Stimulated activated CD4-positive, alpha-beta T cell treated with anti-CD3 and anti-CD28 coated beads, TNF-alpha, amount 100 ng/mL, for 24 hours (primary cell): ENCODE measurements at places on chromosomes 16 and 17.

DNA sequence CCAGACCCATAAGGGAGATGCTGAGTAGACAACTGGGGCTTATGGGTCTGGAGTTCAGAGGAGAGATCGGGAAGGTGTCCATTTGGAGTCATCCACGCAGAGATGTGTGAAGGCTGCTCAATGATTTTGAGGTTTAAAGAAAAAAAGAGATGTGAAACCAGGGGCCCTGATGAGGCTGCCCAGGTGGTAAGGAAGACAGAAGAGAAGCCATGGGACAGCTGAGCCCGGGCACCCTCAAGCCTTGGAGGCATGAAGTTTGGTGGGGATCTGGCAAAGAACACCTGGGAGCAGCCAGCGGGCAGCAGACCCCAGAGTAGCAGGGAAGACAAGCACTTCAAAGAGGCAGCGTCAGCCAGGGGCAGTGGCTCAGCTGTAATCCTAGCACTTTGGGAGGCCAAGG, 20.8 kb upstream of the MYO15B start:
- no peak for DNase-seq

- no peak for DNase-seq
These were observed 94.0 kb downstream of the FOXL1 start for GRCh38 chr16:86672179-86672863.

DNA sequence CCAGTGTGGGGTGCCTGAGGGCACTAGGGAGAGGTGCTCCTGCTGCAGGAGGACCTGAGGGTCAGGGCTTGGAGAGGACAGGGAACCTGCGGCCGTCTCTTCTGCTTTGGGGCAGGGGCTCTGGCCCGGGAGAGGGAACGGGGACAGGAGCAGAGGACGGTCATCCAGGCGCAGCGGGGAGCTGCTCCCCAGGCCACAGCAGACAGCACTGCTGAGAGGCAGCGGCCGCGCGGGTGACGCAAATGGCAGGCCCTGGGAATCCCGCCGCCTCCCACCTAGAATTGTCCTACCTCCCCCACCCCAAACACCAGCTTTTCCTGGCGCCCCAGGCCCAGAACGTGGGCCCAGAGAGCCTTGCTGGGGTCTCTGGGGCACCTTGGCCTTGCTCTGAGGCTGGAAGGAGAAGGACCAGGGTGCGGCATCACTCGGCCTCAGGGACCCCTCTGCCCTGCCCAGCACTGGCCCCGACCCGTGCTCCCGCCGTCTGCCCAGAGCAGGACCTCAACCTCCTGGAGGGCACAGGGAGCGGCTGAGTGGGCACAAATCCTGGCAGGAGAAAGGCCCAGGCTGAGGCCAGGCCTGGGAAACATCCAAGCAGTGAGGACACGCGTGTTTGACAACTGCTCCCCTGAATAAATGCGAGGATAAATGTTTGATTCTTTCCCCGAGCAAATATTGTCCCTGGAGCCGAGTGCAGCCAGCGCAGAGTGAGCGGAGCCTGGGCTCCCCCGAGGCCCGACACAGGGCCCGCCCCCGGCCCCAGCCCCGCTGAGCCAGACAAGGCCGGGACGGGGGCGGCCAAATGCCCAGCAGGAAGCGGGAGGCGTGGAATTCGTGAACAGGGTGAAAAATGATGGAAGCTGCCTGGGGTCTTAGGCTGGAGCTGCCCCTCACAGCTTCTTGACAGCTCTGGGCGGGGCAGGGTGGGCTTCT, 8.5 kb downstream of the SSTR5 start:
- DNase-seq = no peak

DNA sequence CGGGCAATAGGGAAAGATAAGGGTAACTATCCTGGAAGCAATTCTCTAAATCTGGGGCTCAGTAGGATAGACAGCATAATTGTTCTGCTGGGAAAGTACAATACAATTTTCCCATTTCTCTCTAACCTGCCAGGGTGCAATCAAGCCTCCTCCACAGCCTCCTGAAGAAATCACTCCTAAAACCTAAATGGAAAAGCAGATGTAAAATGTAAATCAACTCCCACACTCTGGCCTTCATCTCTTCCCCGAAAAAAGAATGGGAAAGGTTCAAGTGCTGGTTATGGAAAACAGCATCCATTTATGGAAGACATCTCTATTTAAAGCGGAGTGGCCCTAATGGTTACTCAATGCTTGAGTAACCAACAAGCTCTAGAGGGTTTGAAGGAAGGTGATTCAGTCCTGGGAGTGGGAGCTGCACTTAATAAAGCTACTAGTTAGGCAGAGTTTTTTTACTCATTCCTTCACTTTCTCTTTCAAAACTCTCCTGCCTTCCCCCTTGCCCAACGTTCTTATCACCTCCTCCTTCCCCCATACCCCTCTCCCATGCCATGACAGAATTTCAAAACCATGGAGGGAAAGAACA, 5.1 kb downstream of the MMD start:
- no peak for DNase-seq

DNA sequence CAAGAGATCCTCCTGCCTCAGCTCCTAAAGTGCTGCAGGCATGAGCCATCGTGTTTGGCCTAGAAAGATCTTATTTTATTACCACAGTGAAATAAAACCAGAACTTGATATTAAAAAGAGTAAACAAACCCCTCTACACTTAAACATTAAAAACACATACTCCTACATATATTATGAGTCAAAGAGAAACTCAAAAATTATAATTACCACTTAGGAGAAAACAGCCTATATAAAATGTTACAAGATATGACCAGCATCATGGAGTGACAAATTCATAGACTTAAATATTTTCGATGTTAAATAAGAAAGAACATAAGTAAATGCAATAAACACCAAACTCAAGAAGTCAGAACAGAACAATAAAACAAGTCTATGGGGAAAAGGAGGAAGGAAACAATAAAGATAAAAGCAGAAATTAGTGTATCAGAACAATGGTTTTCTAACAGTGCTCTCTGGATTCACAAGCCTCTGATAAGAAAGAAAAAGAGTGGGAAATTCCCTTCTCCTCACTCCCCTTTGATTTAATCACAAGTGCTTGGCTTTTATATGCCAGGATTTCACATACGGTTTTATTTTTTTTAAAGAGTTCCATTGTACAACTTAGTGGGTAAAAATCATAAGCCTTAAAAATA, 23.0 kb downstream of the SKAP1 start:
- no peak for DNase-seq

DNA sequence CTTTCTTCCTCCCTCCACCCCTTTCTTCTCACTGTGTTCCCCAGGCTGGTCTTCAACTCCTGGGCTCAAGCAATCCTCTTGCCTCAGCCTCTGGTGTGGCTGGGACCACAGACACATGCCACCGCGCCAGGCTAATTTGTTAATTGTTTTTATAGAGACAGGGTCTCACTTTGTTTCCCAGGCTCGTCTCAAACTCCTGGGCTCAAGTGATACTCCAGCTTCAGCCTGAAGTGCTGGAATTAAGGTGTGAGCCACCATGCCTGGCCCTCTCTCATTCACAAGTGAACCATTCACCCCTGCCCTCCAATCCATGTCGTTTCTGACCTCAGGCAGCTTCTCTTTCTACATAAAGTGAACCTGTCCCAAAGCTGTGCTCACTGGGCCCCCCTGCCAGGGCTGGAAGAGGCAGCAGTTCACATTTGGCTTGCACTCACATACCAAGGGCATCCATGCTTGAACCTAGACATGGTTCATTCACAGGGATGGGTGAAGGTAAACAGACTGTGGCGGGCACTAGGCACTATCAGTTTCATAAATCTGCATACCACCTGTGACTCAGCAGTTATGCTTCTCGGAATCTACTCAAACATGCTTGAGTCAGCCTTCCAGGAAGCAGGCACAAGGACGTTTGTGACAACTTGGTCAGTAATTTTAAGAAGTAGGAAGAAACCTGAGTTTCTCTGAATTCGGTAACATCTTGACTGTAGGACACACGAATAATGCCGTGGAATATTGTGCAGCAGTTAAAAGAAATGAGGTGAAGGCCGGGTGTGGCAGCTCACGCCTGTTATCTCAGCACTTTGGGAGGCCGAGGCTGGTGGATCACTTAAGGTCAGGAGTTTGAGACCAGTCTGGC, 6.0 kb upstream of the RNF213 start:
- peak; percentile 70 for DNase-seq

- DNase-seq = no peak
These were observed 74.6 kb downstream of the ITFG1 start for GRCh38 chr16:47386201-47386718.

GRCh38 chr17:767076-767475, 15.0 kb downstream of the GLOD4 start:
- DNase-seq = no peak

- no peak for DNase-seq
These were observed 823 bp upstream of the ZNF469 start for GRCh38 chr16:88381820-88382451.

GRCh38 chr17:65533056-65533745, 28.2 kb downstream of the AXIN2 start:
- DNase-seq = no peak

- no peak for DNase-seq
These were observed 1751.4 kb downstream of the TP53TG3F start for GRCh38 chr16:35210681-35211433.

GRCh38 chr17:72422505-72423285, 301.9 kb downstream of the SOX9 start:
- DNase-seq = no peak

GRCh38 chr17:69348429-69348828, 21.5 kb upstream of the ABCA5 start:
- DNase-seq = no peak
